ENCODE measurements at places on chromosomes 16 and 17. TPM values are rescaled to one million over a fixed set of nuclear protein-coding genes. Genes with fewer than 3 reads are reported as not detected.

Gene KRT12
- total RNA-seq = 0.33 TPM

DNA sequence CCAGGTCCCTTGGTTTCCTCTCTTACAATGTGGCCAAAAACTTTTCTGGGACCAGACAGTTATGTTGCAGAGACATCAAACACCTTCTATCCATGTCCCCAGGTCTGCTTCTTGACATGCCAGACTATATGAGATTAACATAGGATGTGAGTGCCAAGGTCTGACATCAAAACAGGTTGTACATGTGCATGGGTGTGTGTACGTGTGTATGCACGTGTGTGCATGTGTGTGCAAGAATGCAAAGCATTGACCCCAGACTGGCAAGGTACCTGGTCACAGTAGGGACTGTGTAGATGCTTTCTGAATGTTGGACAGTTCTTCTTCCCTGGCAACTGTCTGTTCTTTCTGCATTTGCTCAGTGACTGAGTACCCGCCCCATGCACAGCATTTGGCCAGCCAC, 85.6 kb downstream of the NDE1 start:
- DNase-seq = no peak

DNA sequence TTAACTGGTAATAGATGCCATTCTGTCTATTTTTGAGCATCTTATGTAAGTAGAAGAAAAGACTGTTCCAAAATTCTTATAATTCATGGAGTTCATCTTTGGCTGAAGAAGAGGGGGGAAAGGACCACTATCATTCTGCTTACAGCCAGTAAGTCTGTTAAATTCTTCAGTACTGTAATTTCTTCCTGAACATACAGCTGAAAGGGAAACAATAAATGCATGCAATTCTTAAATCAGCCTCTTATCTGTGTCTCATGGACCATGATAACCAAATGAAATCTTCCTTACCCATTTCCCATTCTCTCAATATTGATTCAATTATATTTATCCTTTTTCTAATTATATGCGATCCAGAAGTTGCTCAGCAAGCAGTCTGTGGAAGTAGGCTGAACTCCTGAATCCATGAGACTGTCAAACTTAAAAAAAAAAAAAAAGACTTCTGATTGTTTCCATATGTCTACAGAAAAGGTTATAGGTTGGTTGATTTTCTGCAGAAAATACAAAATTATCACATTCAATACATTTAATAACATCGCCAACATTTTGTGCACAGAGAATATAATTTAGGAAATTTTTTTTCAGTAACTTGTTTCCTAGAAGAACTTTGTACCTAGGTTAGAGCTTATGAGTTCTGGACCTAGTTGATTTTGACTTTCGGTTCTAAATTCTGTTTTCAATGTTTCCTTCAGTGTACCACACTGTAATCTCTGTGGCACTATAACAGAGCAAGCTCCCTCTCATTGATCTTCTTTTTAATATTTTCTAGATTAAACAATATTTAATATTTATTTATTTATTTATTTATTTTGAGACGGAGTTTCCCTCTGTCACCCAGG, 1.2 kb upstream of the ABCA9 start:
- DNase-seq = no peak

DNA sequence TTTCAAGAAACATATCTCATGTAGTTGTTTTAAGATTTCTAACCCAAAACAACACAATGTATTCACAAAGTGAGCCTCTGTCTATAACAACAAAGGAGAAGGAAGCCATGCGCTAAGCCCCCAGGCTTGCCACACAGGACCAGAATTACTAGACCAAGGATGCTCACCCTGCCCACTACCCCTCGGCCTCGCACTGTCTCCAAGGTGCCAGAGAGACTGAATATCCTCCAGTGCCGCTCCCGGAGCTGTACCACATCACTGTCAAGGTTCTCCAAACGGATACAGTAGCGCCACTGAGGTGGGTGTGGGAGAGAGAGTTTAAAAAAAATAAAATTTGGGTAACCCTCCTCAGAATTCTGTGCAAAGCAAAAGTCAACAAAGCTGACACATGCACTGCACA, 7.1 kb downstream of the POLDIP2 start:
- DNase-seq = no peak

Gene NPIPA2
- total RNA-seq = not detected

Gene ITGAL
- total RNA-seq = not detected

- no peak for DNase-seq
Measured at GRCh38 chr17:63150490-63150889, 184.5 kb downstream of the TANC2 start.

DNA sequence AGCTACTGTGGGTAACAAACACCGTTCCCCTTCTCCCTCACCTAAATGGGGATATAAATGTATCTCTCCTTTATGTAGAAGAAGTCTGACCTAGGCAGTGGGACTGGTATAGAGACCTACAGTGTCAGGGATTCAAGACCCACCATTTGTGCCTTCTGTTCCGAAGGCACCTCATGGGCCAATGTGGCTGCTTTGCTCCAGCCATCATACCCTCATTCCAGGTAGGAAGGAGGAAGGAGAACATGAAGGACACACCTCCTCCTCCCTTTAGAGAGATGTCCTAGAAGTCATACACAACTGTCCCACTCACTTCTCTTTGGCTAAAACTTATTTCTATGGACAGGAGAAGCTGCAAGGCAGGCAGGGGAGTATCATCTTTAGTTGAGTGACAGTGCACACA, 8.3 kb upstream of the CRISPLD2 start:
- no peak for DNase-seq

Gene TAT
- not detected for total RNA-seq

Gene TBC1D3B
- total RNA-seq = 18.6 TPM

DNA sequence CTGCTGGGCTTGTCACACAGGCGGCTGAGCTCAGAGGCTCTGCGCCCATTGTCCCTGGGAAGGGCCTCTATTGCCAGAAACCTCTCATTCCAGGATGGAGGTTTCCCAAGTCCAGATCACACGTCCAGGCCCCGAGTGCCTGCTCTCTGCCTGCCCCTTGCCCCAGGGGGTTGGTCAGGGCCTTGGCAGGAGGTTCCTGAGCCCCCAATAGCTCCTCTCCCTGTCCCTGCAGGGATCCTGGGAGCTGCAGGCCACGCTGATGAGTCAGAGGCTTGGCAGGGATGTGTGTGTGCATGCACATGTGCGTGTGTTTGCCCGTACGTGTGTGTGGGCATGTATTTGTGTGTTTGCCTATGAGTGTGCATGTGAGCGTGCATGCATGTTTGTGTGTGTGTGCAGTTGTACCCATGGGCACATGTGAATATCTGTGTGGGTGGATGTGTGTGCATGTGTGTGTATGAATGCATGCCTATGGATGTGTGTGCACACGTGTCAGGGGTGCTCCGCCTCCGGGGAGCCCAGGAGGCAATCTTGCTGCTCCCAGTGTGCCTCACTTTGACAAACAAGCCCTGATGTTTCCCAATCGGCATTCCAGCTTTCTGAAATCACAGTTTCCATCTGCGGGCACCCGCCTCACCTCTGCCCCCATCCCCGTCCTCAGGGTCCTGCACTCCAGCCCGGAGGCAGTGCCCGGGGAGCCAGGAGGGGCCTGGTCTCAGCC, 98.4 kb upstream of the GSE1 start:
- peak; percentile 76 for DNase-seq

GRCh38 chr17:4708436-4708835, 2.0 kb upstream of the ARRB2 start:
- DNase-seq = peak; percentile 36

GRCh38 chr17:71553381-71553780, 567.4 kb upstream of the SOX9 start:
- DNase-seq = no peak

GRCh38 chr16:31092330-31092729, 2.3 kb downstream of the VKORC1 start:
- no peak for DNase-seq

- no peak for DNase-seq
Measured at GRCh38 chr16:10931134-10931533, 11.1 kb downstream of the DEXI start.

Gene TMC8
- total RNA-seq = 7.2 TPM

DNA sequence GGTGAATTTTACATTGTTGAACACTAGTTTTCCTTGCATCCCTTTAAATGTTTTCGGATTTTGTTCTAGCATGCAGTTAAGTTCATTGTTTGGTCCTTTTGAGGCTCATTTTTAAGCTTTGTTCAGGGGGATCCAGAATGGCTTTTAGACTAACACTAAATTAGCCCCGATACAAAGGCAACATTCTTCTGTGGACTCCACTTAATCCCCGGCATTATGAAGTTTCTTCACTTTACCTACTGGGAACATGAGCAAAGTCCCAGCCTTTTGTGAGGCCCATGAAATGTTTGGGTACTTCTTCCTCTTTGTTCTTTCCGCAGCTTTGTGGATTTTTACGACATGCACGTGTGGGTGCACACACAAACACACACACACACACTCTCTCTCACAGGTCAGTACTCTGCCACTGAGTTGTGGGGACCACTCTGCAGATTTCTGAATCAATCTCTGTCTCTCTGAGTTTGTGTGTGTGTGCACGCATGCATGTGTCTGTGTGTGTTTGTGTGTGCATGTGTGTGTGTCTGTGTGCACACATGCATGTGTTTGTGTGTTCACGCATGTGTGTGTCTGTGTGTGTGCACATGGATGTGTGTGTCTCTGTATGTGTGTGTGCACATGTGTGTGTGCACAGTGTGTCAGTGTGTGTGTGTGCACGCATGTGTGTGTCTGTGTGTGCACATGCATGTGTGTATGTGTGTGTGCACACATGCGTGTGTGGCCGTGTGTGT, 240.4 kb upstream of the TNRC6C start:
- no peak for DNase-seq

Gene TBC1D3C
- not detected for total RNA-seq

- no peak for DNase-seq
Measured at GRCh38 chr17:3033248-3033640, 30.2 kb downstream of the OR1D5 start.

DNA sequence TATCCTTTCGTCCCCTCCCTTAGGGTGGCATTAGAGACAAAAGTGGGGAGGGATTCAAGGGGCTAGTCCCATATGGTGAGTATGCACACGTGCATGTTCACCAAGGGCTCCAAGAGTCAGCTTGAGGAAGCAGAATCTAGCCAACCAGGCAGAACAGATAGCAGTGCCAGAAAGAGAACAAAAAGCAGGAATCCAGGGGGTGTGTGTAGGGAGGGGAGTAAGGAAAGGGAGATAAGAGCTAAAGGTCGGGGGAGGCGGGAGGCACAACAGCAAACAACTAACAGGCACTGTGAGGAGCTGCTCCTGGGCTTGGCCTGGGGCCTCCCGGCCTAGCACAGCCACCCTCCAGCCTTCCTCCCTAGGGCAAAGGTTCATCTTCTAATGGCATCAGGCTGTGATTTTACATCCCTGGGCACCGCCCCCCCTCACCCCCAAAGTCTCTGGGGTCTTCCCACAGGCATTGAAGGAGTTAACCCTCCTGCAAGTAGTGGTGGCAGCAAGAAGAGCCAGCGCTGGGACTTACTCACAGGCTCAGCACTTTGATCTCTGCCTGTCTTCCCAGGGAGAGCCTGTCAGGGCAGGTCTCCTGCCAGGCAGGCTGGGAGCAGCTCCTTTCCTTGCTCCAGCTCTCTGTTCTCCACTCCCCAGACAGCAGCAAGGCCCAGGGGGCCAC, 12.4 kb upstream of the SUPT4H1 start:
- no peak for DNase-seq

- DNase-seq = no peak
Measured at GRCh38 chr17:74214484-74215341, 1.3 kb downstream of the TTYH2 start.

DNA sequence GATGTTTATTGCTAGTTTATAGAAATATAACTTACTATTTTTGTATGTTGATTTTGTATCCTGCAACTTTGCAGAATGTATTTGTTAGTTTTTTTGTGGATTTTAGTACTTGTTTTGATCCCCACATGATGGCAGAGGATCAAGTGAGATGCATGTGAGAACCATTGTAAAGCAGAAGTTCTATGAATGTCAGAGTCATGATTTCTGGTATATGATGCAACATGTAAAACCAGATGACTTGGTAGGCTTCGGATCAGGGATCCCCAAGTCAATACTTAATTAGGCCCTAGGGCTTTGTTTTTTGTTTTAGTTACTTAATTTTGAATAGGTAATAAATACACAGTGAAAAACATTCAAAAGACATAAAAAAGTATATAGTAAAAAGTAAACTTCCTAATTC, 45.8 kb downstream of the ESRP2 start:
- no peak for DNase-seq

DNA sequence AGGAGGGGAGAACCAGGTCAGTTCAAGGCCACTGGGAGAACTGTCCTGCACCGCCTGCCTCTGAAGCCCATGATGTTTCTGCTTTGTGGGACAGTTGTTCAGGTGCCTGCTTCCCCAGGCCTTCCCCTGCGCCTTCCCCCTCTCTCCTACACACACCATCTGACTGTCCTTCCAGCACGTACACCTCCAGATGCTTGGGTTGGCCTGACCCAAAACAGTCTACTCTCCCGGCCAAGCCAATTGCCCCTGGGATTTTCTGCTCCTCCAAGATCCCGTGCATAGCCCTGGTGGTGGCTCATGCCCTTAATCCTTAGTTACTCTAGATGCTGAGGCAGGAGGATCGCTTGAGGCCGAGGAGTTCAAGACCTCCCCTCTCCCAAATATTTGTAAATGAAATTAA, 684 bp upstream of the RSAD1 start:
- no peak for DNase-seq

GRCh38 chr17:9905902-9906301, 831 bp upstream of the RCVRN start:
- peak; percentile 13 for DNase-seq

Gene FOXO3B
- total RNA-seq = 2.1 TPM

GRCh38 chr16:87076331-87076949, 240.8 kb downstream of the C16orf95 start:
- DNase-seq = no peak

Measured in HT-29 (cell line).